NCI-H1417 (cell line): ENCODE measurements at places on chromosomes 4 and X.

DNA sequence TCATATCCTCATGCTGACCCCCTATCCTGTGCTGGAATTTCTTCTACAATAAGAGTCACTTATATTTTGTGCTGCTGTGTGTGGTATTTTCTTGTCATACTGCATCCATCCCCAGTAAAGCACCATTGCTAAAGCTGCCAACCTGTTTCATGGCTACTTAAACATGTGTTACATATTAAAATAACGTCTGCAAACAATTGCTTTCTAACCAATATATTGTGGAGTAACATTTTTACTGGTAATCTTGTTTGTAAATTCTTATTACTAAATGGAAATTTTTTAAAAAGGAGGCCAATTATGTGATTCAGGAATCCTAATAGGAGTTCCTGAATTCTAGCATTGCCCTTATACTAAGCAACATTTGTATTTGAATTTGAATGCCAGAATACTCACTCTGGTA is 160.3 kb upstream of the VEGFC start:
- DNase-seq, result no peak

GRCh38 chr4:155400893-155401292 is 24.1 kb upstream of the MAP9 start:
- DNase-seq, result no peak

DNA sequence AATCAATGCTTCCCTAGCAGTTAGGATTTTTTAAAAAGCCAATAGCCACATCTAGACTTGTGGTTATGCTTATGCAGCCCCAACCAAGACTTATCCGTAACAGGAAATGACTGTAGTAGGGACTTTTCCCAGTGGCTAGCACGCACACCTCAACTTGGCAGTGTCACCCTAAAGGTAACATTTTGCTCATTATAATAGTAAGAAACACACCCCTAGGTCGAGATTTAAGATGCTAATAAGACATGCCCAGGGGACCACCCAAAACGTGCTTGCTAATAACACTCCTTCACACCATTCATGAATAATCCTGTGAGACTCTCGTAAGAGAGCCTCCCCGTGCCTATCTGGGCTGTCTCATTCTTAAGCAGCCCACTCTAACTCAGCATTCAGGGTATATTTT is 195.3 kb downstream of the CHIC1 start:
- no peak for DNase-seq

DNA sequence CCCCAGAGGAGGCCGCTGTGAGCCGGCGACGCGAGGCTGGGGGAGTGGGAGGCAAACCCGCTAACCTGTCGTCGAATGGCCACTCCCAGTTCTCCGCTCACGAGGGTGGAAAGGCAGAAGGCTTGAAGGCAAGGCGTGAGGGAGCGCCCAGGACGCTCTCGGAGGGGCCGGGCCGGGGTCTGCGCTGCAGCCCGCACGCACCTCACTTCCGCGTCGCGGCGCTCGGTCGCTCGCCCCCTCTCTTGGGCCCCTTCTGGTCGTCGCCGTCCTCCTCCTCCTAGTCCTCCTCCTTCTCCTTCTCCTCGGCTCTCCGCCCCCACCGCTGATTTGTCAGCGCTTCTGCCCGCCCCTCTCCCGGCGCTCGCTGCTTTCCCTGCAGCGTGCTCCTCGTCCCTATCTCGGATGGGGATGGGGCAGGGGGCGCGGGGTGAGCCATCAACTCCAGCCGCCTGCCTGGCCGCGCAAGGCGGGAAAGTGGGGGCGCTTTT is at the start of gene SNCA:
TSS of gene SNCA (minus strand) at position 265 of the 488 bp plus-strand sequence. CDS start 1,494 bp downstream, outside the sequence.
- DNase-seq, result peak; percentile 84

- peak; percentile 60 for DNase-seq
Observed at GRCh38 chrX:34559325-34559724, 97.8 kb downstream of the TMEM47 start.

DNA sequence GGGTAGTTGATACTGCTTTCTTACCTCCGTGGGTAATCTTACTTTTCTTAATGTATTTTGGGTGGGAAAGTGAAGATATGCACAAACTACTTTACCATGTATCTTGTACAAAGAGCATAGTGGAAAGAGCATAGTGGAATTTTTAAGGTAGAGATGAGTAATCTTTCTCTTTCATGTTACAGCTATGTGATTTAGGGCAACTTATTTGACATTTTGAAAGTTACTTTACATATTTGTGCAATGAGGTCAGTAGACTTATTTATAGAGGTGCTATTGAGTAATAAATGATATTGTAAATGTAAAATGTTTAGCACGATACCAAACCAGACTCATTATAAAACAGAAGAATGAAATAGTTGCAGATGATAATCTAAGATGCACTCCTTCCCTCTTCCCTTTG is 351.2 kb downstream of the TRAM1L1 start:
- DNase-seq, result no peak

DNA sequence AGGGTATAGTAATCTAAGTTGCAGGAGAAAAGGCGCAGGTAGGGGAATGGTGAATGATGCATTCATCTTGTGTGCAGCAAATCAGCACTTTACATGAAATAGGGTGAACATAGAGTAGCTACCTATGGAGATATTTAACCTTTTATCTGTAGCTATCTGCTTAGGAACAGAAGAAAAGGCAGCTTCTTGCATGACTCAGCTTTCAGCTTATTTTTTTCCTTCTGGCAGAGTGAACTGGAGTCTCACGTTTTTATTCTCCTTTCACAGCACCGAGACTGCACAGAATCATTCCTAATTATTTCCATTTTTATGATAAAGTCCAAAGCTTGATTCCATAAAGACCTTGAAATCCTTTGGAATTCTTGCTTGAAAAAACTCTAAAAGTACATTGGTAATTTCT is 4.8 kb upstream of the SCOC start:
- DNase-seq, result no peak

DNA sequence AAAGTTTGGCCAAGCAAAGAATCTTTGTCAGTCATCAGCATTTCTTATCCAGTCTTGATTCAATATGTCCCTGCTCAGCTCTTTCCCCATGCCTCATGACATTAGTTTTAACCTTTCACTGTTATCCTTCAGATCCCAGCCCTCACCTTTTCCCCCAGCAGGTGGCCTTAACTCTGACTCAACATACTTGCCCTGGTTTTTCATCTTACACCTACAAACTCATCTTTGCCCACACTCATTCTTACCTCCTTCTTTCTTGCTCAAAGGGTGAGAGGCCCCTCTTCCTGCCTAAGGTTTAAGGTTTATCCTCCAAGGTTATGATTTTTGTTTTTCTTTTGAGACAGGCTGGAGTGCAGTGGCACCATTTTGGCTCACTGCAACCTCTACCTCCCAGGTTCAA is 10.6 kb upstream of the ANXA5 start:
- DNase-seq, result no peak
